ENCODE measurements at places on chromosomes 1 and 21. TPM values are rescaled to one million over a fixed set of nuclear protein-coding genes. Genes with fewer than 3 reads are reported as not detected.

Gene PLPP3
- total RNA-seq = 4.1 TPM

Gene SELP
- not detected for total RNA-seq

Gene DIRAS3
- total RNA-seq = not detected

Gene ALX3
- not detected for total RNA-seq

Gene RGS7
- total RNA-seq = not detected

Gene CD84
- total RNA-seq = not detected

Gene CHIT1
- not detected for total RNA-seq

Gene MNDA
- total RNA-seq = not detected

Gene BARHL2
- total RNA-seq = not detected

Gene GCSAML
- total RNA-seq = not detected

Gene AADACL4
- total RNA-seq = not detected

Gene APOBEC4
- not detected for total RNA-seq

Gene TGFB2
- 21.8 TPM for total RNA-seq

Gene MEGF6
- total RNA-seq = 15.6 TPM

Gene ZNF697
- not detected for total RNA-seq

Gene KDM1A
- total RNA-seq = 135 TPM

Gene POU3F1
- not detected for total RNA-seq

Gene FNBP1L
- 8.3 TPM for total RNA-seq
